ENCODE measurements at places on chromosomes 7 and 10. TPM values are rescaled to one million over a fixed set of nuclear protein-coding genes. Genes with fewer than 3 reads are reported as not detected.
A peak's percentile ranks its signal among the peaks of the same experiment; 100 is the strongest.

DNA sequence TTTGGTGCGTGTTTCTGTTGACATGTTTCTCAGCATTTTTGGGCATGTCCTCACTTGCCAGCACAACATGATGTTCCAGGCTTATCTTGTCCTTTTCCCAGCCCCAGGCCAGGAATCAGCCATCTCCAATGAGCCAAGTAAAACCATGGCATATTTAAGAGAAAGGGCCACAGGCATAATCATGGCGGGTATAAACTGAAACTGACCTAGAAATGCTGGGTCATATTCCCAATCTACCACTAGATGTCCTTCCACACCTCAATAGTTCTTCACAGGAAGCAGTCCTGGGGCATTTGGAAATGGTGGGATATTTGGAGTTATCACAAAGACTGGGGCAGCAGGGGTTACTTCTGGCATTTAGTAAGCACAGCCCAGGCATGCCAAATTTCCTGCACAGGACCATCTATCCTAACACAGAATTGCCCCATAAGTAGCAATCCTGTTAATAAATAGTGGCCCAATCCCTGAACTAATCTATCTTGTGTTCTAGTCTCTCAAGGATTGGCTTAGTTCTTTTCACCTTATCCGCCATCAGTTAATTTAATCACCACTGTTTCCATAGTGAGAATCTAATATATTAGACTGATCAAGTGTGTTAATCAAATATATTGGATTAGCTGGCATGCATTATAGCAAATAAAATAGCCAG is 101.6 kb downstream of the NPSR1 start:
- no peak overlapping the region for H3K27ac ChIP-seq
- no peaks in the 10 kb centered on the region for H3K4me1 ChIP-seq
- peaks cover 26% of the 10 kb centered on the region for H3K27me3 ChIP-seq
- no peak overlapping the region for H3K4me3 ChIP-seq
- DNase-seq: peak; percentile 58

DNA sequence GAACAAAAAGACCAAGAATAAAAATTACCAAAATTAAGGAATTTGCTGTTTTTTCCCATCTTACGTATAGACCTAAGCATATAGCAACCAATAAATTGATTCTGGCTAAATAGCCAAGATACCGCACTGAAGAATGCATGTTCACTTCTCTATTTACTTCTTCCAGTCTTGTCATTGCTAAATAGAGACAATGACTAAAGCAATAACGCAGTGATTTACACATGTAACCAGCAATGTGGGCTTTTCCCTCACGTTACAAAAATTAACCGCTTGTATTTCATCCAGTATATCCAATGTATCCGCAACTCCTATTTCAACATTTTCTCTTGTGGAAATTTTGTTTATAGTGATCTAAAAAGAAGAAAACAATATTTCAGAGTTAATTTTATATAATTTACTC is 5.6 kb downstream of the TMEM168 start:
- peaks cover 6% of the 10 kb centered on the region for H3K4me1 ChIP-seq
- DNase-seq: no peak
- H3K36me3 ChIP-seq: peaks cover 10% of the 10 kb centered on the region
- no peak overlapping the region for H3K27ac ChIP-seq

DNA sequence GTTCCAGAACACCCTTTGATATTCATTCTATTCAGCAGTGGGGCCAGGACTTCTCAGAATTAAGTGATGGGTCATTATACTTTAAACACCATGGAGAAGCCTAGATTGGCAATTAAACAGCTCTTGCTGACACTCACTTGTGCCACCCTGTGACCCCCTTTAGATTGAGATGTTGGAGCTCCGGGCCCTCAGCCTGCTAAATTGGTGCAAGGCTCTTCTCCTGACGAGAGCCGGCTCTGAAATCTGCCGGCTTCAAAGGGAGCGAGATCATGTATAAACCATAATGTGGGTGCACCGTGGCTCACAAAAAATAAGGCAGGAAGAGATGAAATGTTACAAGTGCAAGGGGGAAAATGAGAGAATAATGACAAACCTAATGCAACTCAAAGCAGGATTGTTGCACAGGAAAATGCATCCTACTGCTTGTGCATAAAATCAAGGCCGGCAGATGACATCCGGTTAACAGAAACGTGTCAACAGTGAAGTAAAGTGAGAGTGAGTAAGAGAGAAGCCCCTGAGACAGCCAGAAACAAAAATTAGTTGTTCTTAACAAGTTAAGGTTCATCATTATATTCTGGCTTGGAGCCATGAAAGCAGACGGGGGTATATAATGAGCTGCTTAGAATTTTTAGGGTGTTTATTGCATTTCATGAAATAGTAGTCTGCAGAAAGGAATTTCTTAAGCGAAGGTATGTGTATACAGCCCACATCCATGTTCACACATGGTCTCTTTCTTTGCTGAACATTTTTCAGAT is 198.2 kb downstream of the TCF7L2 start:
- H3K27ac ChIP-seq: no peak overlapping the region
- peaks cover 77% of the 10 kb centered on the region for H3K36me3 ChIP-seq
- no peaks in the 10 kb centered on the region for H3K27me3 ChIP-seq
- H3K4me3 ChIP-seq: no peak overlapping the region
- DNase-seq: no peak

GRCh38 chr10:67076144-67076543 is 150.3 kb downstream of the LRRTM3 start:
- no peak for DNase-seq
- no peaks in the 10 kb centered on the region for H3K36me3 ChIP-seq
- H3K4me1 ChIP-seq: no peaks in the 10 kb centered on the region
- no peak overlapping the region for H3K27ac ChIP-seq
- H3K27me3 ChIP-seq: no peaks in the 10 kb centered on the region
- H3K4me3 ChIP-seq: no peak overlapping the region

- no peak for DNase-seq
- no peak overlapping the region for H3K27ac ChIP-seq
- H3K36me3 ChIP-seq: no peaks in the 10 kb centered on the region
- no peaks in the 10 kb centered on the region for H3K27me3 ChIP-seq
- H3K4me1 ChIP-seq: 0 out of 2 replicates have a peak, but pooled peaks cover 6% of the 10 kb centered on the region
These were observed 51.1 kb downstream of the ARMC3 start for GRCh38 chr10:22978918-22979317.

DNA sequence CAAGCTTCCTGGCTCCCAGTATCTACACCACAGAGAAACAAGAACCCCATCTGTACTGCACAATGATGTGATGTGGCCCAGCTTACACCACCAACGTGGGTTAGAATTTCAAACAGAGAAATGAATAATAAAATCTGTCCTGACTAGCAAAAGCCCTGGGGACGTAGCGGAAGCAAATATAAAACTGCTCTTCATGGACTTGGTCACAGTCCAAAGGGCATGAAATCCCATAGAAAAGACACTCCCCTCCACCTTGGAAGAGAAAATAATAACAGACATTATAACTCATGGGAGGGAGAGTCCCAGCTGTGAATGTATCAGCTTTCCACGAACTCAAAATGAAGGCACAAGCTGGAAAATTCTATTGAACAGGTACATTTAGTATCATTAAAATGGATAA is 205.3 kb upstream of the GALNT17 start:
- H3K27me3 ChIP-seq: no peaks in the 10 kb centered on the region
- H3K4me3 ChIP-seq: no peak overlapping the region
- H3K27ac ChIP-seq: no peak overlapping the region
- H3K36me3 ChIP-seq: no peaks in the 10 kb centered on the region
- no peak for DNase-seq

- no peak overlapping the region for H3K4me3 ChIP-seq
- H3K27me3 ChIP-seq: no peaks in the 10 kb centered on the region
- H3K4me1 ChIP-seq: no peaks in the 10 kb centered on the region
- H3K36me3 ChIP-seq: no peaks in the 10 kb centered on the region
These were observed 69.1 kb upstream of the KCNIP2 start for GRCh38 chr10:101912561-101913179.

DNA sequence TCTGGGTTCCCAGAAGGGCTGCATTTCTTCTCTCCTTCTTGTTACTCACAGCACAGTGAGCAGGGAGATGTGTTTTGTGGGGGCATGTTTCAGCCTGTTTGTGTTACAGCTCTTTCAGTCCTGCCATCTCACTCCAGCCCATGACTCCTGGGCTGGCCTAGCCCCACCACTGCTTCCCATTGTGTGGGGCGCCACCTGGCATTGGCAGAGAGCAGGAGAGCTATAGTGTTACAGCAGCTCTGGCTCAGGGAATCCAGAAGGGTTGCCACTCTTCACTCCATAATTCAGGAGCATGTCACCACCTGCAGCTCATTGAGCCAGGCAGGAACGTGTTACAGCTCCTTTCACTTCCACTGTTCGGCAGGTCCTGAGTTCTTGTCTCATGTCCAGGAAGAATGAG is 30.0 kb downstream of the CLDN12 start:
- no peaks in the 10 kb centered on the region for H3K4me1 ChIP-seq
- no peak overlapping the region for H3K27ac ChIP-seq

GRCh38 chr10:95278061-95278988 is 12.5 kb downstream of the PDLIM1 start:
- no peaks in the 10 kb centered on the region for H3K36me3 ChIP-seq
- peak; percentile 54 for DNase-seq
- H3K4me1 ChIP-seq: peaks cover 64% of the 10 kb centered on the region
- H3K27ac ChIP-seq: peak overlapping the region; percentile 63
- H3K27me3 ChIP-seq: no peaks in the 10 kb centered on the region
- H3K4me3 ChIP-seq: no peak overlapping the region

GRCh38 chr7:108193594-108194498 is 63.7 kb upstream of the LAMB4 start:
- H3K4me3 ChIP-seq: no peak overlapping the region
- H3K27me3 ChIP-seq: no peaks in the 10 kb centered on the region
- no peak overlapping the region for H3K27ac ChIP-seq
- H3K4me1 ChIP-seq: peaks cover 16% of the 10 kb centered on the region

DNA sequence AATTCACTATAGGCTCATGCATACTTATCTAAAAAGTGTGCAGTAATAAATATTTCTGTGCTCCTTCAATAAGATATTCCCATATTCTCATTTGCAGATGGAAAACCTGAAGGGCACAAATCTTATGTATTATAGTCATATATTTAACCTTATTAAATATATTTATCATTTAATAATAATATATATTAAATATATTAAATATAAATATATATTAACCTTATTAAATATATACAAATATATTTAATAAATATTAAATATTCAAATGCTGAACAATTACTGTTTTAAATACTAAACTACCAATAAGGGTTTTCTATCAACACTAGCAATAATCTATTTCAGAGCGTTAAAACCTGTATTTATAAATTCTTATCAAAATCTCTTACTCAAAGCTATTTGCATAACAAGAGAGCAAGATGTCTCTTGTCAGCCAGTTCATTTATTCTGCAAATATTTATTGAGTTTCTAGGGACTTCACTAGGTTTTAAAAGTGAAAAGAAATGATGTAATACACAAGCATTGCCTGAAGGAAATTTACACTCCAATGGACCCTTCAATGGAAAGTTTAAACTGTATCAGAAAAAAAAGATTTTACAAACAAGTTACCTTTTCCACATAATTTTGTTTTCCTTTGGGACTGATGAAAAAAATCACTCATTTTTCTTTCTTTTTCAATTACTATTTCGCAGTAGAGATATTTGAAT is 159.2 kb downstream of the AGMO start:
- no peak overlapping the region for H3K4me3 ChIP-seq
- H3K4me1 ChIP-seq: no peaks in the 10 kb centered on the region
- DNase-seq: no peak
- H3K36me3 ChIP-seq: no peaks in the 10 kb centered on the region

GRCh38 chr7:72325561-72325960 is 86.6 kb downstream of the CALN1 start:
- DNase-seq: no peak
- H3K27me3 ChIP-seq: no peaks in the 10 kb centered on the region
- no peaks in the 10 kb centered on the region for H3K4me1 ChIP-seq
- H3K4me3 ChIP-seq: no peak overlapping the region
- no peak overlapping the region for H3K27ac ChIP-seq
- no peaks in the 10 kb centered on the region for H3K36me3 ChIP-seq

DNA sequence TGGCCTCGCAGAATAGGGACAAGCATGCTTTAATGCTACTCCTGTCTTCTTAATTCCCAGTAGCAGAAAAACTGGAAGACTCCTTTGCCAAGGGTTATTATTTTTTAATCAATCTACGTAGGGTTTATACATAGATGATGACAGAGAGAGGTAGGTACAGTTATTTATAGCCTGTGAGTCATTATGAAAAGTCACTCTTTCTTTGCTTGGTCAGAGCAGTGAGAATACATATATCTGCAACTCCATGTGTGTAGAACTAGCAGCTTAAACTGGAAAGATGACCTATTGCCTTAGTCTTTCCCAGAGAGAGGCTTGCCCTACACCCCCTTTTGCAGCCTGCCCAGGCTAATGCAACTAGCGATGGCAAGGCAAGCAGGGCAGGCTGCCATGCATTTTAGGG is 1050.6 kb downstream of the NRG3 start:
- no peak overlapping the region for H3K4me3 ChIP-seq
- no peaks in the 10 kb centered on the region for H3K27me3 ChIP-seq
- H3K36me3 ChIP-seq: no peaks in the 10 kb centered on the region
- no peaks in the 10 kb centered on the region for H3K4me1 ChIP-seq
- H3K27ac ChIP-seq: no peak overlapping the region

- H3K4me3 ChIP-seq: no peak overlapping the region
- DNase-seq: no peak
- no peak overlapping the region for H3K27ac ChIP-seq
- H3K27me3 ChIP-seq: no peaks in the 10 kb centered on the region
These were observed 964.6 kb upstream of the CELF2 start for GRCh38 chr10:10053051-10053450.

- H3K4me3 ChIP-seq: no peak overlapping the region
- no peak for DNase-seq
- no peak overlapping the region for H3K27ac ChIP-seq
- no peaks in the 10 kb centered on the region for H3K36me3 ChIP-seq
These were observed 13.5 kb downstream of the AQP1 start for GRCh38 chr7:30925117-30925516.

DNA sequence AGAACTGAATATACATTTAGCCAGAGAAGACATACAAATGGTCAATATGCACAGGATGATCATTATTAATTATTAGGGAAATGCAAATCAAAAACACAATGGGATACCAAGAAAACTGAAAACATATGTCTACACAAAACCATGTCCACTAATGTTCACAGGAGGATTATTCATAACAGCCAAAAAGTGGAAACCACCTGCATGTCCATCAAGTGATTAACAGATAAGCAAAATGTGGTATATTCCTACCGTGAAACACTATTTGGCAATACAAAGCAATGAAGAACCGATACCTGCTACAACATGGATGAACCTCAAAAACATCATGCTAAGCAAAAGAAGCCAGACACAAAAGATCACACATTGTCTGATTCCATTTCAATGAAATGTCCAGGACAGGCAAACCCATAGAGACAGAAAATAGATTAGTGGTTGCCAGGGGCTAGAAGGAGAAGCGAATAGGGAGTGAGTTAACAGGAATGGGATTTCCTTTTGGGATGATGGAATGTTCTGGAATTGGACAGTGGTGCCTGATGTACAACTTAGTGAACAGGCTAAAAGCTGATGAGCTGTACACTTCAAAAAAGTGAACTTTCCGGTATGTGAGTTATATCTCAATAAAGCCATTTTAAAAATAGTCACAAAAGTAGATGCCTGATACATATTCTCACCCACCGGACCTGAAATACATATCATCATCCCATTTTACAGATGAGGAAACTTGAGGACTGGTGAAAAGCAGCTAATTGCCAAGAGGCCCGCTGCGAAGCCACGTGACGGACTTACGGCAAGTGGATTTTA is 33.6 kb downstream of the HIPK2 start:
- peaks cover 36% of the 10 kb centered on the region for H3K4me1 ChIP-seq
- H3K4me3 ChIP-seq: no peak overlapping the region
- H3K27me3 ChIP-seq: no peaks in the 10 kb centered on the region
- H3K27ac ChIP-seq: no peak overlapping the region

- no peak overlapping the region for H3K4me3 ChIP-seq
- no peaks in the 10 kb centered on the region for H3K36me3 ChIP-seq
- peak; percentile 79 for DNase-seq
These were observed 8.4 kb upstream of the IFIT1B start for GRCh38 chr10:89369156-89370105.

COPG2 gene
- total RNA-seq: 29.7 TPM

CNPY1 gene
- not detected for total RNA-seq

CYP2C19 gene
- not detected for total RNA-seq

ASCC1 gene
- 25.2 TPM for total RNA-seq

PSD gene
- 1.0 TPM for total RNA-seq
